ENCODE measurements at places on chromosomes 12 and 14. TPM values are rescaled to one million over a fixed set of nuclear protein-coding genes. Genes with fewer than 3 reads are reported as not detected.

Gene CCDC63
- not detected for total RNA-seq

Gene GALNT8
- total RNA-seq: 0.41 TPM

Gene ASIC1
- total RNA-seq: 0.21 TPM

Gene KCNC2
- total RNA-seq: not detected

Gene OTUB2
- total RNA-seq: 0.09 TPM

GRCh38 chr12:41515953-41516352 lies 327.8 kb downstream of the PDZRN4 start:
- H3K27me3 ChIP-seq: no peaks in the 10 kb centered on the region
- no peak for DNase-seq
- no peaks in the 10 kb centered on the region for H3K36me3 ChIP-seq

- H3K4me1 ChIP-seq: no peaks in the 10 kb centered on the region
- DNase-seq: no peak
- no peak overlapping the region for H3K27ac ChIP-seq
- H3K27me3 ChIP-seq: no peaks in the 10 kb centered on the region
Observed at GRCh38 chr14:43853541-43853940, 653.5 kb downstream of the FSCB start.

DNA sequence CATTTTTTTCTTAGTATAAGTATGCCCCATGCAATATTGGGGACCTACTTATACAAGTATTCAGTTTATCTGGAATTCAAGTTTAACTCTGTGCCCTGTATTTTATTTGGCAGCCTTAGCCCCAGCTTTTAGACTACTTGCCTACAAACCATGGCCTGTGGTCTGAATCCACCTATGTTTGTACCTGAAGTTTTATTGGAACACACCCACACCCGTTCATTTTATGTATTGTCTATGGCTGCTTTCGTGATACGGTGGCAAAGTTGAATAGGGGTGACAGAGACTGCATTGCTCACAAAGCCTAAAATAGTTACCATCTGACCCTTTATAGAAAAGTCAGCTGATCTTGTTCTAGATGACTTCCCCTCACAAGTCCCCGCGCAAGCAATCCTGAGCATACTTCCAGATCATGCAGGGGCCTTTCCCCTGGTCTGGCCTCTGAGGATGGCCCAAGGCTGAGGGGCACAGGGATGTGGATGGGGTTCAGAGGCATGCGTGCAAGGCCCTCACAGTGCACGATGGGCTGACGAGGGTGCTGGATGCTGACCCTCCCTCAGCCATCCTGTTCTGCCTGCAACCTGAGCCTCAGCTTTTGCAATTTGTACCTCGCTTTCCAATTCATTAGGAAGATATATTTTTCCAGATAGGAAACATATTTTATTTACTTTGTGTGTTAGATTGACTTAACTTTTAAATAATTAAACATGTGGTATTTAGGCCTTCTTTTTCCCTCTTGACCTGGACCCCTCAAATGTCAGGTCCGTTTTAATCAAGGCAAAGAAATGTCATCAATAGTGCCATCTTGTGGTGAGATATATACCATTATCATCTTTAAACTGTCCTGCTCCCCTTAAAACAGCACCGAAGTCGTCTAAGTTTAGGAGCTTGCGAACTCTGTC lies 527.3 kb upstream of the CCDC196 start:
- no peaks in the 10 kb centered on the region for H3K36me3 ChIP-seq
- H3K4me3 ChIP-seq: no peak overlapping the region
- DNase-seq: peak; percentile 71
- no peaks in the 10 kb centered on the region for H3K27me3 ChIP-seq

- H3K27me3 ChIP-seq: no peaks in the 10 kb centered on the region
- DNase-seq: no peak
- H3K27ac ChIP-seq: no peak overlapping the region
- no peak overlapping the region for H3K4me3 ChIP-seq
- H3K4me1 ChIP-seq: no peaks in the 10 kb centered on the region
- H3K36me3 ChIP-seq: no peaks in the 10 kb centered on the region
Observed at GRCh38 chr14:61839507-61839906, 77.3 kb downstream of the SNAPC1 start.

DNA sequence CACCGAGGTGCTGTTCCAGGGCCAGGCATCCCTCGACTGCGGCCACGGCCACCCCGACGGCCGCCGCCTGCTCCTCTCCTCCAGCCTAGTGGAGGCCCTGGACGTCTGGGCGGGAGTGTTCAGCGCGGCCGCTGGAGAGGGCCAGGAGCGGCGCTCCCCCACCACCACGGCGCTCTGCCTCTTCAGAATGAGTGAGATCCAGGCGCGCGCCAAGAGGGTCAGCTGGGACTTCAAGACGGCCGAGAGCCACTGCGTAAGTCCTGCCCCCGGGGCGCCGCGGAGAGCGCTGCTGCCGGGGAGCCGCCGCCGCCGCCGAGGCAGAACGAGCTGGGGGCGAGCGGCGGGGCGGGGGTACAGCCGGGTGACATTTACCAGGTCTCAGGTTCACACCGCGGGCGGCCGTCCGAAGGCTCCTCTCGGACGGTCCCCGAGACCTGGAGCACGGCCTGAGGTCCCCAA lies 1.4 kb downstream of the PLXNC1 start:
- peaks cover 22% of the 10 kb centered on the region for H3K4me1 ChIP-seq
- no peak for DNase-seq
- peak overlapping the region; percentile 42 for H3K4me3 ChIP-seq
- H3K27ac ChIP-seq: no peak overlapping the region
- H3K27me3 ChIP-seq: no peaks in the 10 kb centered on the region
- H3K36me3 ChIP-seq: no peaks in the 10 kb centered on the region

- no peaks in the 10 kb centered on the region for H3K4me1 ChIP-seq
- H3K27ac ChIP-seq: no peak overlapping the region
- no peak overlapping the region for H3K4me3 ChIP-seq
- H3K27me3 ChIP-seq: no peaks in the 10 kb centered on the region
Observed at GRCh38 chr12:93039930-93040329, 110.8 kb upstream of the EEA1 start.

GRCh38 chr14:69231486-69231885 lies 28.5 kb upstream of the GALNT16 start:
- H3K4me3 ChIP-seq: no peak overlapping the region
- peaks cover 16% of the 10 kb centered on the region for H3K36me3 ChIP-seq
- no peak for DNase-seq
- no peaks in the 10 kb centered on the region for H3K27me3 ChIP-seq

GRCh38 chr12:82523996-82524395 lies 162.7 kb upstream of the TMTC2 start:
- no peaks in the 10 kb centered on the region for H3K4me1 ChIP-seq
- H3K27me3 ChIP-seq: no peaks in the 10 kb centered on the region

Measured in natural killer cell (primary cell).